ENCODE measurements at places on chromosomes 12 and 14. TPM values are rescaled to one million over a fixed set of nuclear protein-coding genes. Genes with fewer than 3 reads are reported as not detected.

The ATL1 gene
- 15.8 TPM for total RNA-seq

The GLT1D1 gene
- not detected for total RNA-seq

The BAZ1A gene
- 31.3 TPM for total RNA-seq

The CLEC7A gene
- not detected for total RNA-seq

The CABP1 gene
- not detected for total RNA-seq

The LTB4R2 gene
- 4.7 TPM for total RNA-seq

Data from A172 (cell line).